ENCODE measurements at places on chromosomes 13 and 19. TPM values are rescaled to one million over a fixed set of nuclear protein-coding genes. Genes with fewer than 3 reads are reported as not detected.
A peak's percentile ranks its signal among the peaks of the same experiment; 100 is the strongest.

TEX26 gene
- total RNA-seq, result not detected

MYH14 gene
- 134 TPM for total RNA-seq

NEK5 gene
- 0.23 TPM for total RNA-seq

ZNF90 gene
- 39.2 TPM for total RNA-seq

GRCh38 chr13:97108530-97108900 lies 113.6 kb upstream of the MBNL2 start:
- no peak for DNase-seq

GRCh38 chr13:51231456-51231855 lies 9.3 kb downstream of the FAM124A start:
- DNase-seq, result no peak

DNA sequence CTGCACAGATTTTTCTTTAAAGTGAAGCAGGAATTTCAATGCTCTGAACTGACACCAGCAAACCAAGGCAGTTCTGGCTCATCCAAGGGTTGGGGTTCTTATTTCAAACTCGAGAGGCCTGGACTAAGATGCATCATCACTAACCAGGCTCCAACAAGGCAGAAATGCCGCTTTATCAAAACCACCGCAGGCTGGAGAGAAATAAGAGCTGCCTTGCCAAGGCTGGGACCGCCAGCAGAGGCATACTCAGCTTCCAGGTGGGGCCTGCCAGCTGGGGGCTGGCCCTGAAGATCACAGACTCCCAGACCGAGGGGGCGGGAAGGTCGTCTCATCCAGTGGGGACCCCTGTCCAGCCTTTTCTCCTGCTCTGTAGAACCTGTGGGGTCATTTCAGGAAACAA lies 37.4 kb upstream of the GAS6 start:
- DNase-seq, result peak; percentile 23

GRCh38 chr13:38785042-38785441 lies 98.2 kb downstream of the FREM2 start:
- DNase-seq, result no peak

GRCh38 chr13:28492569-28493367 lies 2.2 kb downstream of the FLT1 start:
- DNase-seq, result no peak

DNA sequence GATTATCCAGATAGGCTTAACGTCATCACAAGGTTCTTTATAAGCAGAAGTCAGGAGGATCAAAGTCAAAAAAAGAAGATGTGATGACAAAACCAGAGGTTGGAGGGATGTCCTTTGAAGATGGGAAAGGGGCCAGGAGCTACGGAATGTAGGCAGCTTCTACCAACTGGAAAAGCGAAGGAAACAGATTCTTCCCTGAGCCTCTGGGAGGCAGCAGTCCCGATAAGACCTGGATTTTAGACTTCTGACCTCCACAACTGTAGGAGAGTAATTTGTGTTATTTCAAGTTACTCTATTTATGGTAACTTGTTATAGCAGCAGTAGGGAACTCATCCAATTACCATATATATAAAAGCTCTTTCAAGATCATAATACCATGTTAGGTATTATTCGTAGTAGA lies 98.8 kb upstream of the MYCBP2 start:
- no peak for DNase-seq

- no peak for DNase-seq
Observed at GRCh38 chr13:45320876-45321629, 19.9 kb downstream of the TPT1 start.

GRCh38 chr19:18366021-18366435 lies 19.9 kb upstream of the GDF15 start:
- DNase-seq, result no peak

GRCh38 chr19:54517483-54517882 lies 14.9 kb downstream of the LAIR2 start:
- no peak for DNase-seq

- DNase-seq, result no peak
Observed at GRCh38 chr19:58203814-58204475, 21.1 kb downstream of the ZNF274 start.

GRCh38 chr13:53783471-53783870 lies 754.9 kb downstream of the OLFM4 start:
- DNase-seq, result no peak

- no peak for DNase-seq
Observed at GRCh38 chr19:35774274-35775045, 904 bp upstream of the ARHGAP33 start.

DNA sequence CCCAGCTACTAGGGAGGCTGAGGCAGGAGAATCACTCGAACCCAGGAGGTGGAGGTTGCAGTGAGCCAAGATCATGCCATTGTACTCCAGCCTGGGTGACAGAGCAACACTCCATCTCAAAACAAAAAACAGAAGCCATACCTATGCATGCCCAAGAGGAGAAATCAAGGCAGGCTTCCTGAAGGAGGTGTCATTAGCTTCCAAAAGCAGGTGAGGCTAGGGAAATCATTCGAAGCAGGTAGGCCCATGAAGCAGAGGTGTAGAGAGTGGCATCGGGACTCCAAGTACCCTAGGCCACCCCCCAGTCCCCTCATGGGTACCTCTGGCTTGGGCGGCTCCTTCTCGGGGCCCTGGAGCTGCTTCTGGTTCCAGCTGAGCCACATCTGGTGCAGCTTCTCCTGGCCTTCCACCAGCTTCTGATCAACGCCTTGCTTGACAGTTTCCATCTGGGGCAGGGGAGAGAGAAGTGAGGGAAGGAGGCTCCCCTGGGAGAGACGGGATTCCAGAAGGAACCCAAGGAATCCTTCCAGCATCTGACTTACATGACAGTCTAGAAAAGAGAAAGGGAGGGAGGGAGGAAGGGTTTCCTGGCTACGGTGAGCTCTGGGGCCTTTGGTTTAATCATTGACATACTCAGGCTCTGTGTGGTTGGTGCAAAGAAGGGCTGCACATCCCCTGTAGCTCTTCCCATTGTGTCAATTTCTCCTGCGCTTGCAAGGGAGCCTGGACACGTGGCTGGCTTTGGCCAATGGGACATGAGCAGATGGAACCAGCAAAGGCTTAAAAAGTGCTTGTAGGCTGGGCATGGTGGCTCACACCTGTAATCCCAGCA lies 13.1 kb upstream of the TICAM1 start:
- DNase-seq, result no peak

DNA sequence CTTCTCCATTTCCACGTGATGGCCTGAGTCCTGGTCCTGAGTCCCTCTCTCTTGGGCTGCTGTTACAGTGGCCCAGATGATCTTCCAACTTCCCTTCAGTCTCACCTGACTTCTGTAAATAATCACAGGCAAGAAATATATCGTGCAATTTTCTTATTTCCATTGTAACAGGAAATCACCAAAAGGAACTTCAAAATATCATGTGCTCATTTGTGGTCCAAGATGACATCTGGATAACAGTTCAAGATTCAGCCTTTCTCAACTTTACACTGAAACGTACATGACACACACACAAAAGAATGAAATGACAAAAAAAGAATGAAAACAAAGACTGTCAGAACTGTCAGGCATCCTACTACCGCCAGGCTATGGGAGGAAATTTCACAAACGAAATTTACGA lies 22.0 kb upstream of the RAP2A start:
- no peak for DNase-seq

- no peak for DNase-seq
Observed at GRCh38 chr13:68715651-68716050, 1392.0 kb upstream of the ATXN8OS start.

DNA sequence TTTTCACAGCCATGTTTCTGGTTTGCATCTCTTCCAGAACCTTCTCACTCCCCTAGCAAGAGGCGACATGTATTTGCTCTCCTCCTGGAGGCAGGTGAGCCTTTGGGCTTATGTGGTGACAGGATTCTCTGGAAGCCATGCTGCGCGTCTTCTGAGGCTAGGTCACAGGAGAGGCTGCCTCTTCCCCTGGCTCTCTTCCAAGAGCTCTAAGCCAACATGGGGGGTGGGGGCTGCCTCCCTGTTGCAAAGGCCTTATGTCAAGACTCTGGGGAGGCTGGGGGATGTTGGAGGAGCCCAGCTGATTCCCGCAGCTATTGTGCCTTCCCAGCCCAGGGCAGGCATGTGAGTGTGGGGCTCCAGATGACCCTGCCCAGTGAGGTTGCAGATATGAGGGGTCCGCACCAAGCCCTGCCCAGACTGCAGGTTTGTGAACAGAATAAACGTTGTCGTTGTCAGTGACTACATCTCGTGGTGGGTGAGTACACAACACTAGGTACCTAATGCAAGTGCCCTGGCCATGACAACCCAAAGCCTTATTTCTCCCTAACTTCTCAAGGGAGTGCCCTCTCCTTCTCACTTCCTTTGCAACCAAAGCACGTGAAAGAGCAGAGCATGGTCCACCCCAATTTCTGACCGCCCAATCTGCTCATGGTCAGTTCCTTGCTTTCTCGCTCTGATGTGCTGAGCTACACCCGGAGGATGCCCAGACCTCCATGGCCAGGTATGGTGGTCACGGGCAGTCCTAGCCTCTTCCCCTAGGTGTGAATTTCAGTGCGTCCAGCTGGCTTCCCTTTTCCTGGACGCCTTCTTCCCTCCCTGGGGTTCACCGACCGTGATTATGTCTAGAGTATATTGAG lies 44.9 kb downstream of the TEX29 start:
- DNase-seq, result no peak

GRCh38 chr13:99558570-99559180 lies 57.4 kb downstream of the TM9SF2 start:
- DNase-seq, result no peak

GRCh38 chr13:110652764-110653163 lies 37.4 kb downstream of the NAXD start:
- no peak for DNase-seq

- DNase-seq, result no peak
Observed at GRCh38 chr19:3102239-3103140, 8.3 kb downstream of the GNA11 start.

- no peak for DNase-seq
Observed at GRCh38 chr13:77338961-77339401, 12.1 kb upstream of the MYCBP2 start.

DNA sequence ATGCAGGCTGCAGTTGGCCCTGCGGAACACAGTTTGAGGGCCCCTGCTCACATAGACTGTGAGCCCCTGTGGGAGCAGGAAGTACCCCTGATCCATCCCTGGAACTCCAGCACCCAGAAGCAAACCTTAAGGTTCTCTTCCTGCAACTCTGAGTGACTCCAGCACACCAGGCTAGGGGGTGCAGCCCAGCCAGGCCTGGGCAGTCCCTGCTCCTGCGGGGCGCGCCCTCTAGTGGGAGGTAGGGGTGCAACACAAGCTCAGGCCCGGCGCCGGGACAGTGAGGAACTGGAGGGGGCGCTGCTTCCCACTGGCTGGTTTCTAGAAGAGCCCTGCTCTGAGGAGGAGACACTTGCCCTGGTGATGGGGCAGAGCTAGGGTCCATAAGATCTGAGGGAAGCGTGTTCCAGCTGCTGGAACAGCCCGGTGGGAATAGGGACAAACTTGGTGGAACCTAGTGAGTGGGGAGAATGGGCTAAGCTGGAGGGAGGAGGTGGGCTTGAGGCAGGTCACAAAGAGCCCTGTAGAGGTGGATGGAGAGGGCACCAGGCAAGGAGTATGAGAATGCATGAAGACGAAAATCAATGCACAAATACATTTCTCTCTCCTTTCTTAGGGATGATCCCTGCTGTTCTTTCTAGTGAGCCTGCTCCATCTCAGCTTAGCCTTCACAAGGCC lies 5.0 kb downstream of the ZSCAN5A start:
- no peak for DNase-seq

- DNase-seq, result no peak
Observed at GRCh38 chr13:33193428-33193974, 92.1 kb downstream of the STARD13 start.

All from ureter (tissue), 1 donor.